HT-29 (cell line): ENCODE measurements at places on chromosomes 5 and 9. TPM values are rescaled to one million over a fixed set of nuclear protein-coding genes. Genes with fewer than 3 reads are reported as not detected.

- no peak for DNase-seq
Measured at GRCh38 chr5:160493806-160494338, 72.2 kb downstream of the PTTG1 start.

SPINK5 gene
- 0.39 and 0.76 TPM in 2 replicates for total RNA-seq

DNA sequence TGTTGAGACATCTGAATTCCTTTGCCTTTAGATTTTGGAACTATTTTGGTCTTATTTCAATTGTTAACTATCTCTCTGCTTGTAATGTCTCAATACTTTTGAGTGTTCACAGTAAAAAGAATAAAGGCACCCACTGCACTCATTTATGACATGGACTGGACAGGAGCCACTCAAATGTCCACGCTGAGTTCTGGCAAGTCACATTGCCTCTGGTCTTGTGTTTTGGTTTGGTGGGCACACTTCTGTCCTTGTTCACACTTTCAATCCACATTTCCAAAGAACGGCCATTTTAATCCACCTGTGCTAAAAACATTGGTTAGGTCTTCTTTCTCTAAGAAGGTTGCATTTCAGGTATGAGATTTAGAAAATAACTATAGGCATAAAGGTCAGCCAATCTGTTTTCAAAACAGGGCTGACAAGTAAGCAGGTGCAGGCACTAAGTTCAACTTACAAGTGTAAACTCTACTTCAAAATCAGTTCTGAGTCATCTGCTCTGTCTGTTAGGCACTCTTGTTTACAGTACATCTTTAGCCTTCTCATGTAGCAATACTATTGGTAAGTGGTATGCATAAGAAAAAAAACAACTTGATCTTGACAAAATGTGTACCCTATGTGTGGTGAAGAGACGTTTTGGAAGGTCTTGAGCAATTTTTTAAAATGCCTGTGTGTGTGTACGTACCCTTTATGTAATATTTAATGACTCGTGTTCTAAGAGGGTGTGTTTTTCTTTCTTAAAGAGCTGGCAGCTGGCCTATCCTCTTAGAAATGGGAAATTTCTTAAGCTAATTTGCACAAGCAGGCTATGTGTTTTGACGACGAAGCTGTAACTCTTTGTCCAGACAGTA is 31.5 kb upstream of the ZFAND5 start:
- peak; percentile 68 for DNase-seq

DNA sequence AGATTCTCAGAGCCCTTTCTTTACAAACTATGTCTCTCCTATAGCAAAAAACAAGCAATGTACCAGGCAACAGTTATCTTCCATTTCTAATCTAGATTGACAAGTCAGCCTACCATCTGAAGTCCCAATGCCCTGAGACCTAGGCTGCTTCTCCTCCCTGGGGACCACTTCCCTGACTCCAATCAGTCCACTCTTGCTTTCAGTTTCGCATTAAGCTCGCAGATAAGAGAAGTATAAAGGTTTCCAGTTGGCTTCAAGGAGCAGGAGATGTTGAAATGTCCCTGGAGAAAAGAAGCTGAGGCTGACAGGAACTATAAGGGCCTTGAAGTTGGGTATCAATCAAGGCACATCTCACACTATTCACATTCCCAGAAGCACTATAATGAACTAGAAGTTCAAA is 32.3 kb downstream of the ERP44 start:
- no peak for DNase-seq

- peak; percentile 6 for DNase-seq
Measured at GRCh38 chr9:97786341-97786740, 66.7 kb upstream of the FOXE1 start.

DNA sequence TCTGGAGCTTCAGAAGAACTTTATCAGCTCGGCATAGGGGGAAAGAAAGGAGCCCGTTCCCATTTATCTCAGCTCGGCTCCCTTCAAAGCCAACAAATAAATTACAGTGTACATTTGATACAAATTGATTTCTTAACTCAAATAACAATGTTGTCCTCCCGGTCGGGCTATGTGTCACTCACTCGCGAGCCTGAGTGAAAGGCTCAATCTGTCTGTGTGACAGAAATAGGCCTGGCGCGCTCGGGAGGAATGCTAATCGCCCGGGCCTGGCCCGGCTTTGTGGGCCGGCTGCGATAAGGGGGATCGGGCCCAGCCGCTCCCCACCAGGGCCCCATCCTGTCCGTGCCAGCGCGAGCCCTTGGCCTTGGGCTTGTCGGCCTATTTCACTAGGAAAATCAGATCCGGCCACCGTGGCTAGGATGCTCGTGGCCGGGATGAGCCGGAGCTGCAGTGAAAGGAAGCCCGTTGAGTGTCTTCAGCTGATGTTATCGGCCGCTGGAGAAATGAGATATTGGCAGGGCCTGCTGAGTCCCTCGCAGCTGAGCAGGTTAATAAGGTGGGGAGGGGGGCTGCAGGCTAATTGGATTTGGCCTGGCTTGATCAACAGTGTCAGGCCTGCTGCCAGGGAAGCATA is 258.7 kb downstream of the IRX1 start:
- no peak for DNase-seq

- DNase-seq: no peak
Measured at GRCh38 chr9:87991151-87991870, 17.0 kb upstream of the CDK20 start.

DNA sequence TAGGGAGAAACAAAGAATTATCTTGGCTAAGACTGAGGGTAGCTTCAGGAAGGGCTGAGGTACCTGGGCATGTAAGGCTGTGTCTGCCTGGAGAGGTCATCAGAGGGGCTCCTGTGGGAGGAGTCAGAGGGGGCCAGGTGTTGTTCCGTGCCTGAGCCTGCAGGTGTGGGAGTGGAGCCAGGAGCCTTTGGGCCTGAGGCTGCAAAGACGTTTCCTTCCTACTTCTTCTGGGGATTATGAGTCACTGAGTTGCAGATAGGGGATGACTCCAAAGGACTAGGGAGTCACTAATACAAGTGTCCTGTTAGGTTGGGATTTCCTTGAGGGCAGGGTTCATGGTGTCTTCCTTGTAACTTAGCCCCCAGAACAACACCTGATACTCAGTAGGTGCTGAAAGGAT is 391.1 kb downstream of the ARHGEF28 start:
- peak; percentile 48 for DNase-seq

- no peak for DNase-seq
Measured at GRCh38 chr9:124414612-124415011, 630 bp downstream of the PSMB7 start.

DNA sequence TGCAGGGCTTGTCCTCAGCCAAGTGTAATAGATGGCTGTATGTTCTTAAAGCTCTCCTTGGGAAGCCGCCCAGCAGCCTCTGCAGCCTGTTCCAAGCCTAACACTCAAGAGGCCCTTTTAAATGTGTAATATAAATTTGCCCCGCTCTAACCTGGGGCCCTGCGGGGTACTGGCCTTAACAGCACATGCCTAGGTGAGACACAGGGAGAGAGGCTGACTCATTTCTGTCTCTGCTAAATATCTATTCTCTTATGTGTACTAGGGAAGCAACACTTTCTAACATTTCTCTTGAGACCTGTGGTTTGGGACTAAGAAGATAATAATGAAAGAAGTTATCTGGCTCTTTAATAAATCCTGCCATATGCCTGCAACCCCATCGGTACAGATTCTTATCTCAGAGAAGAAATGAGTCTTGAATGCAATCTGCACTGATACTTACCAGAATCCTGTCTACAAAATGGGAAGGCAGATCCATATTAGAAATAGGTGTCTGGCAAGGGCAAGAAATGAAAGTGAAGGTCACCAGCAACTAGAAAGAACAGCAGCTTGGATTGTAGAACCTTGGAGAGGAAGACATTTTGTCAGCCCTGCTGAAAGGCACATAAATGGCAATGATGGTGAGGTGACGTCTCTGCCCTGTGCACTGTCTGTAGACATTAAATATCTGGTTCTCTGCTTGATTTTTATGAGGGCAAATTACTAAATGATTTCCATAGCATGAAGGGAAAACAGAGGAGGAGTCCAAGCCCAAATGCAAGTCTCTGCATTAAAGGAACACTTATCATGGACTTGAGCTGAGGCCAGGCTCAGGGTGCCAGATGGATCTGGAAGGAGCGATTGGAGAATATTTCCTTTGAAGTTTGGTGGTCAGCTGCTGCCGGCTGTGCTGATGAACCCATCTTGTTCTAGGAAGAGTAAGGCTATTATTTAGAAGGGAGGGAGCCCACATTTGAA is 14.5 kb upstream of the TGFBI start:
- no peak for DNase-seq

- DNase-seq: no peak
Measured at GRCh38 chr5:55701462-55702103, 10.5 kb downstream of the SLC38A9 start.
